ENCODE measurements at places on chromosomes 1 and 21.
A peak's percentile ranks its signal among the peaks of the same experiment; 100 is the strongest.

GRCh38 chr1:152328801-152329391, 3.9 kb upstream of the FLG start:
- DNase-seq, result no peak

DNA sequence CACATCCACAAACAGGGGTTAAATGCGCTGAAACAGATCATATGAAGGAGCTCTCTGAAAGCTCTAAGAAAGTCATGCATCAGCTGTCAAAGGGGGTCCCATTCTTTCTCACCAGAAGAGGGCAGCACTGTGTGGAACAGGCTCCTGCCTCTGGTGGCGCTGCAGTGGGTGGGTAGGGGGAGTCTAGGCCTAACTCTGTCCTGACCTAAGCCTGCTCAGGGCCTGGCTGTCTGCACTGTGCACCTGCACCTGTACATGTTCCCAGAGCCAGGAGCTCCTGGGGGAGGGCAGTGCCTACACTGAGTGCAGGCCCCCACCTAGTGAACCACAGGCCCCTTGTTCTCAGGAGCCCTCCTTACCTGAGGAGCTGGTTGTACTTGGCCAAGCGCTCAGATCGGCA, 16.0 kb downstream of the ENO1 start:
- DNase-seq, result peak; percentile 43

- DNase-seq, result no peak
Observed at GRCh38 chr1:207991583-207992026, 80.7 kb upstream of the CD34 start.

GRCh38 chr1:221174330-221174993, 295.2 kb downstream of the HLX start:
- DNase-seq, result peak; percentile 24

DNA sequence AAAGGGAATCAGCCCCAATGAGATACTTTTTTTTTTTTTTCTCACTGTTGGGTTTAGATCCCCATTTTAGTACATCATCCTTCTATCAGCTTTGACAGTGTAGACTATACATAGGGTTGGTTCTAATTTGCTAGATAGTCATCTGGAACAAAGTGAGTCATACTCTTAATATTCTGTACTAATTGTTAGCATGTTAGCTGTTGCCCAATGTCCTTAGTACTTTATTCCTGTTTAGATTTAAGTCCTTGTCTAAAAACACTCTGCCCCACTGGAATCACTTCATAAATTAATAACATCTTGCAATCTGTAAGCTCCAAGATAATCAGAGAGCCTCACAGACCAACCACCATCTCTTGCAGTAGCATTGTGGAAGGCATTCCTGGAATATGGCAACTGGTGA, 209.8 kb upstream of the KIAA0040 start:
- no peak for DNase-seq

GRCh38 chr1:53590104-53590503, 130.9 kb downstream of the DMRTB1 start:
- DNase-seq, result no peak

DNA sequence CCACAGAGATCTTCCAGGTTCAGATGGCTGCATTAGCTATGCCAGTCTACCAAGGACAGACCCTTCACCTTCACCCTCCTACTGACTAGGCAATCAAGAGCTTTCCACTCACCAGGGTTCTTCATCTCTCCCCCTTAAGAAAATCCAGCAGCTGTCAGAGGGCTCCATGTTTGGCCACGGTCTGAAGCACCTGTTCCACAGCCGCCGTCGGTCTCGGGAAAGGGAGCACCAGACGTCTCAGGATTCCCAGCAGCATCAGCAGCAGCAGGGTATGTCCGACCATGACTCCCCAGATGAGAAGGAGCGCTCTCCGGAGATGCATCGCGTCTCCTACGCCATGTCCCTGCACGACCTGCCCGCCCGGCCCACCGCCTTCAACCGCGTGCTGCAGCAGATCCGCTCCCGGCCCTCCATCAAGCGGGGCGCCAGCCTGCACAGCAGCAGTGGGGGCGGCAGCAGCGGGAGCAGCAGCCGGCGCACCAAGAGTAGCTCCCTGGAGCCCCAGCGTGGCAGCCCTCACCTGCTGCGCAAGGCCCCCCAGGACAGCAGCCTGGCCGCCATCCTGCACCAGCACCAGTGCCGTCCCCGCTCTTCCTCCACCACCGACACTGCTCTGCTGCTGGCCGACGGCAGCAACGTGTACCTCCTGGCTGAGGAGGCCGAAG, 13.8 kb downstream of the TMCC2 start:
- DNase-seq, result no peak

- no peak for DNase-seq
Observed at GRCh38 chr1:224333939-224334786, 4.2 kb upstream of the NVL start.

DNA sequence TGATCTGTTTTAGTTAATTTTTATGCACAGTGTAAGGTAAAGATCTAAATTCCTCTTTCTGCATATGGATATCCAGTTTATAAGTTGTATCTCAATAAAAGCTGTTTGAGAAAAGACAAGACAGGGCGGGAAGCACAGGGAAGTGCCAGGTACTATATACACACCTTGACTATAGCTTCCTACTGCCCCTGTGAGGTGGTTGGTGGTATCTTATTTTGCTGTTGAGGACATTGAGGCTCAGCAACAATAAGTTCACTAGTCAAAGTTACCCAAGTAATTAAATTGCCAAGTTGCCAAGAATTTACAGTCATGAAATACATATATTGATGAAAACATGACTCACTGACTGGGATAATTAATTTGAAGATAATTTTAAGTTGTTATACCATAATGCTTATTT, 109.1 kb downstream of the CD247 start:
- DNase-seq, result no peak

DNA sequence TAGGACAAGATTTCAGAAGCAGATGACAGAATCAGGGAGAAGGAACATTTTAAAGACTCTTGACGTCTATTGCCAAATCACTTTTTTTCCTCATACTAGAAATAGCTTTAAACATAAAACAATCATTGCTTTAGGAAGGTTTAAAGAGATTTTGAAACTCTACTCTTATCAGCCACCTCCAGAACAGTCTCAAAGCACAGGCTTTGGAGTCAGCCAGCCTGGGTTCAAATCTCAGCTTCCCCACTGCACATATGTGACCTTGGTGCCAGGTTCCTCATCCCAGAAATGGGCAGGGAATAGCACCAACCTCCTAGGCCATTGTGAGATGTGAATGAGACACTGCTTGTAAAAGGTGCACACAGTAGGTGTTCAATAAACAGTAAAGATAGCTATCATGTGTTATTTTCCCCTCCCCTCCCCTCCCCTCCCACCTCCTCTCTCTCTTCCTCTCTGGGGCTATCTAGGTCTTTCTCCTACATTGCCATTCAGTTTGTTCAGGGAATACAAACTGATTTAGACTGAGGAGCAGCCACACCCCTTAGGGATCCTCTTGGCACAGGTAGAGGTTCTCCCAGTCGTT, 20.6 kb downstream of the SPOCD1 start:
- DNase-seq, result no peak

DNA sequence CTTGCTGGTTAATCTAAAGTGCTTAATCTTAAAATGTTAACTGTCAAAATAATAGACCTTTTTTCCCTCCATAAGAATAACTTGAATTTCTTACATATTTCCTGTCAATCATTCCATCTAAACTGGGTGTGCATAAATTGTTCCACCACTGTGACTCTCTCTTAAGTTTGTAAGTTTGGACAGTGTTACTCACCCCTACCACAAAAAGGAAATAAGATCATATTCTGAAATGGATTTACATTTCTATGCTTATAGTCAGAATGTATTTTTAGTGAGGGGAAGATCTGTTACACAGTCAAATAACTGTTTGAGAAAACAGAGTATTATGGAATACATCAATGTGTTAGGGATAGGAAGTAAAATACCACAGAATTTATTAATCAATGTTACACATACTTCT, 109.6 kb upstream of the DPYD start:
- DNase-seq, result no peak

DNA sequence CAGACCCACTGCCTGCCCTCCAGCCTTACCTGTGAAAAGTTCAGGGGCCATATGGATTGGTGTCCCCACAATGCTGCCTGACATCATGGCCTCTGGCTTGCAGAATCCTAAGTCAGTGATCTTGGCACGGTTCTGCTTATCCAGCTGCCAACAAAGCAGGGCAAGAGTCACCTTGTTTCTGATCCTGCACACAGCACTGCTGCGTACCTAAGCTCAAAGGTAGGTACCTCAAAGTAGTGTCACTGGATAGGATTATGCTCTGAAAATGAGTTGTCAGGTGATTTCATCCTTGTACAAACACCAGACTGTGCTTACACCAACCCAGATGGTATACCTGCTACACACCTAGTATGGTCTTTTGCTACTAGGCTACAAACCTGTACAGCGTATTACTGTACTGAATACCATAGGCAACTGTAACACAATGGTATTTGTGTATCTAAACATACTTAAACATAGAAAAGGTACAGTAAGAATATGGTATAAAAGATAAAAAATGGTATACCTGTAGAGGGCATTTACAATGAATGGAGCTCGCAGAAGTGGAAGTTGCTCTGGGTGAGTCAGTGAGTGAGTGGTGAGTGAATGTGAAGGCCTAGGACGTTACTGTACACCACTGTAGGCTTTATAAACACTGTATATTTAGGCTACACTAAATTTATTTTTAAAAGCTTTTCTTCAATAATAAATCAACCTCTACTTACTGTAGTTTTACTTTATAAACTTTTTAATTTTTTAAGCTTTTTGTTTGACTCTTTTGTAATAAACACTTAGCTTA, 29.1 kb upstream of the RBBP5 start:
- no peak for DNase-seq

DNA sequence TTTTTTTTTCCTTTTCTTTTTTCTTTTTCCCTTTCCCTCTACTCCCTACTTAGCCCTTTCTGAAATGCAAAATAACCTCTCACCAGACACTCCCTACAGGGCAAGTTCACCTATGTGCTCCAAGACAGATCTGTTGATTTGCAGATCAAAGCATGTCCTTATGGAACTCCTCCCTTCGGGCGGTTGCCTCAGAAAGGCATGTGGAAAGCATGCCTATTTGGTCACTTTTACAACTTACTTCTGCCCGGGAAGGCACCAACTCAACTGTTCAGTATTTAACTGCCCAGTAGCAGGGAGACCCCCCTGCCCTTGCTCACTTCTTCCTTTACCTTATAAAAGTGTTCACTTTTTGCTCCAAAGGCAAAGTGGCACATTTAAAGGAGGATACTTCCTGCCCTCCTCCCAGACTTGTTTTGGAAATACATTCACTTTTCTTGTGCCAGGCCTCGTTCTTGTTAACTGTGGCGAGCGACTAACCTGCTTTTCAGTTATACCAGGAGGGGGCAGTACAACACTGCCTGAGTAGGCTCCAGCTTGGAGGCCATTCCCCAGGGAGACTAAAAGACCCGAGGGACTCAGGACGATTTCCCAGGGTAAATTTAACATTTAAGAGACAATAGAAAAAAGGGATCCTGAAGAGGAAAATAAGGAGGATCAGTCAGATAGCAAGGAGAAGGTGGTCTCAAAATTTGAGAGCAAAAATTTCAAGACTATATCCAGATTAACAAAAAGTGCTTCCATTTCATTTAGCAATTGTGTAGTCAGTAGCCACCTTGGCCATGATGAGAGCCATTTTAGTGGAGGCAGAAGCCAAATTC, 12.3 kb upstream of the SLAMF7 start:
- DNase-seq, result peak; percentile 26

- no peak for DNase-seq
Observed at GRCh38 chr1:59687081-59687480, 127.7 kb upstream of the HOOK1 start.

DNA sequence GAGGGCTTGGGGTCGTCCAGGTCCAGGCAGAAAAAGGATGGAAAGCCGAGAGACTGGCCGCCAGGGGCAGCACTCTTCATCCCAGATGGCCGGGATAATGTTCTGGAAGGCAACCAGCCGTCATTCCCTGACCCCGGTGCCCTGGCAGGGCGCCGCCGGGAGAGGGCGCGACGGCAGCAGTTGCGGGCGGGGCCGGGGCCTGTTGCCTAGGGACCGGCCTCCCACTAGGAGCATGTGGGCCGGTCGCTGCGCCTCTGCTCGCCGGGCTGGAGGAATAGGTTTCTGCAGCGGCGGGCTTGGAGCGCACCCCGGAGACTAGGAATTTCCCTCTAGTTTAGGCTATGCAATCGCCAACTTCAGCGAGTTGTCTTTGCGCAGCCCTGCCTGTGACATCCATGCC, 11.0 kb downstream of the DMRTB1 start:
- peak; percentile 16 for DNase-seq

- no peak for DNase-seq
Observed at GRCh38 chr1:30037251-30038118, 685.9 kb downstream of the MATN1 start.

- no peak for DNase-seq
Observed at GRCh38 chr1:207321790-207322645, 540 bp downstream of the CD55 start.

DNA sequence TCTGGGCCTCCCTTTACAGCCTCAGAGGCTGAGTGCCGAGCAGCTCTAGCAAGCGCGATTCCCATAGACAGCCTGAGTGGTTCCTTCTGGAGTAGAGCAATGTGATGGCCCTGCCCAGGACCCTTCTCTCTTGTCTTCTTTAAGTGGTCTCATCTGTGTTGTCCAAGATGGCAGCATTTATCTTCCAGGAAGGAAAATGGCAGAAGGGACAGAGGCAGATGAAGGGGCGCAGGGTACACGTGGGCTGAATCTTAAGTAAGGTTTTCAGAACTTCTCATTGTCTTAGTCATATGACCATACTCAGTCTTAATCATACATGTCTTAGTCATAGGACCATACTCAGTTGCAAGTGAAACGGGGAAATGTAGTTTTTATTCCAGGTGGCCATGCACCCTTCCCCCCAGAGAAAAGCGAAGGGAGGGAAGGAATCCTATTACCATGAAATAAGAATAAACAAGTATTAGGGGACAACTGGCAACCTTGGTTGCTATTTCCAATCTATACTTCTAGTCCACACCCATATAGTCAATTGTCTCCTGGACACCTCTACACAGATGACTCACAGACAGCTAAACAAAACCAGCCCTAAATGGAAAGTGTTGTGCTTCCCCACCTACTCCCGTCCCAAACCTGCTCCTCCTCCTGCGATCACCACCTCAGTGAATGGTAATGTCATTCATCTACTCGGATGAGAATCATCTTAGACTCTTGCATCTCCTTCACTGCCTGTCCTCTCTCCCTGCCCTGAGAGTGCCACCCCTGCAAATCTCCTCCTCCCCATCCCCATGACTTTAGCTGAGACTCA, 13.3 kb downstream of the OVAAL start:
- no peak for DNase-seq

DNA sequence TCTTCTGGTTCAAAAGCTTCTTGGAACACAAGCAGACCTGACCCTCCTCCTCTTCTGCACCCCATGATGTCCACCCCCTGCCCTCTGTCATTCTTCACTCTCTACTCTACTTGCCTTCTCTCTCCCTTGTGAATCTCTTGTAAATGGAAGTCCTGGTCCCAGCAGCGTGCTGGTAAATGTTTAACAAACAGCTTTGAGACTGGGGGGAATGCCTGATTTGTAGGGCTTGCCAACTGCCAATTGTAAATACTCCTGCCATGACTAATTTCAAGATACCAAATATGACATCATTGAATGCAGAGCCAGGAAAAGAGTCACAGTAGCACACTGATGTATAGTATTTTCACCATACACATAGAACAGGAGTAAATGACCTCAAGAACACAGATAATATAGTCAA, 40.9 kb upstream of the LRRN2 start:
- DNase-seq, result no peak
